Effector CD4-positive, alpha-beta T cell (primary cell): ENCODE measurements at places on chromosomes 6 and 20.

DNA sequence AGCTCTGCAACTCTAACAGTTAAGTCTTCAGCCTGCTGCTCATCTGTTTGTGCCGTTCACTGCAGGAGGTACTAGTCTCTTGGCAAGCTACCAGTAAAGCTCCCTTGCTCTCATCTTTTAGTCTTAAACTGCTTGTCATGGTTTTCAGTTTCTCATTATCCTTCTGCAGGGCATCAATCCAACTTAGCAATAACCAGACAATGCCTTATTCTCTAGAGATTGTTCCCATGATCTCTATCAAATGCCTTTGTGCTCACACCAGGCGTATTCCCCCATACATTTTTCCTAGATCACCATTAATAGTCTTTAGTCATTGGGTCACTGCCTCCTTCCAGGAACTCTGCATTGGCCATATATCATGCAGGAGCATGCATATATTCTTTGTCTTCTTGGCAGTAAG, 171.3 kb downstream of the GRM1 start:
- DNase-seq = no peak

GRCh38 chr6:73823832-73824231, 127.8 kb downstream of the CD109 start:
- DNase-seq = no peak

GRCh38 chr20:19658137-19658536, 99.9 kb upstream of the RIN2 start:
- DNase-seq = no peak

DNA sequence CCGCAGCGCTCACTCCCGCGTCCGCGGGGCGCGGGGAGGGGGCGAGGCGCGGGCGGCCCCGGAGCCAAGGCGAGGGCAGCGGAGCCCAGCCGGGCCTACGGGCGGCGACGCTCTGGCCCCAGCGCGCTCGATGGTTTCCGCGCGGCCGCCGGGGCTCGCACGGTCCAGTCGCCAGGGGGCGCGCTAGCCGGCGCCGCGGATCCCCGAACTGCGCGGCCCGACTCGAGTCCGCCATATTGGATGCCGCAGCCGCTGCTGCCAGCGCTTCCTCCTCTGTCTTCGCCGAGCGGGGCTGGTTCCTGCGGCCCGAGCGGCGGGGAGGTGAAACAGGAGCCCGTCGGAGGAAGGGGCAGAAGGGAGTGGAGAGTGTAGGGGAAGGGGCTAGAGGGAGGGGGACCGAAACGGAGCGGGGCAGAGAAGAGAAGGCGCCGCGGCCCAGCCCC, at the start of gene SCAF8:
TSS of gene SCAF8 (plus strand) at position 234 of the 443 bp plus-strand sequence. CDS start 485 bp downstream, outside the sequence.
- DNase-seq = peak; percentile 83
